NCI-H187 treated with DMSO at 0.1 percent for 48 hours (cell line): ENCODE measurements at places on chromosomes 12 and 14.

GRCh38 chr12:112822056-112822455, 30.5 kb downstream of the RPH3A start:
- DNase-seq: peak; percentile 29

DNA sequence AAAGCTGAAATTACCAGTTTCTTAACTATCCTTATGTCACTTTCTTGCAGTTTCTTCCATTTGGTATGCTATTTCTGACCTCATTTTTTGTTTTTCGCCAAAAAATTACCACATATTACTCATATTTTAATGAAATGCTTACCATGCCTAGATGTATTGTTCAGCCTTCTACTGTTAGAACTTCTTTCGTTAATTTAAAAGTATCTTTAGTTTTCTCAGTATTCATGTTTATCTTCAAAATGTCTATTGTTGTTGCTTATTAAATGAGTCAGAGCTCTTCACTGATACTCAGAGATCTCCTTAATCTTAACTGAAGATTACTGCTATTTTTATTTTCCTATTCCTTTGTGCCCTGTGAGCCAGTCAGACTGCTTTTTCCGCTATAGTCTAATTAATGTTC, 20.5 kb downstream of the RAP1B start:
- DNase-seq: no peak

DNA sequence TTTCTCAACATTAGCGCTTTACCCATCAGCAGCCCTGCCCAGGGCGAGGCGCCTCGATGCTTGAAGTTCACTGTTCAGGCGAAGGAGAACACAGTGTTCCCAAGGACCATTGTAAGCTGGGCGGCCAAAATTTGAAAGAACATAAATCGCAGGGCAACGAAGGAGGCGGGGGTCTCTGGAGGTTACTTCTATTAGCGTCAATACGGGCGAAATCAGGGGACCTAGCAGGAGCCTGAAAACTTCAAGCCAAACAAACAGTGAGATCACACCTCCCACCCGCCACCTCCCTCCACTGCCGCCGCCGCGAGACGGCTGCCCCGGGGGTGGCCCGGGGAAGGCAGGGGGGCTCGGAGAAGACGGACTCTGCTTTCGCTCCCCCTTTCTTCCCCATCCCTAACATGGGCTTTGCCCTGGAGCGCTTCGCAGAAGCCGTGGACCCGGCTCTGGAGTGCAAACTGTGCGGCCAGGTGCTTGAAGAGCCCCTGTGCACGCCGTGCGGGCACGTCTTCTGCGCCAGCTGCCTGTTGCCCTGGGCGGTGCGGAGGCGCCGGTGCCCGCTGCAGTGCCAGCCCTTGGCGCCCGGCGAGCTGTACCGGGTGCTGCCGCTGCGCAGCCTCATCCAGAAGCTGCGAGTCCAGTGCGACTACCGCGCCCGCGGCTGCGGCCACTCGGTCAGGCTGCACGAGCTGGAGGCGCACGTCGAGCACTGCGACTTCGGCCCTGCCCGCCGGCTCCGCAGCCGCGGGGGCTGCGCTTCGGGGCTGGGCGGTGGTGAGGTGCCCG, at the start of gene PDZRN4:
TSS of gene PDZRN4 (plus strand) at position 263 of the 783 bp plus-strand sequence.
- DNase-seq: no peak

- no peak for DNase-seq
These were observed 25.7 kb downstream of the KLRK1 start for GRCh38 chr12:10363914-10364814.

- no peak for DNase-seq
These were observed 239.2 kb downstream of the PAX9 start for GRCh38 chr14:36900846-36901245.

DNA sequence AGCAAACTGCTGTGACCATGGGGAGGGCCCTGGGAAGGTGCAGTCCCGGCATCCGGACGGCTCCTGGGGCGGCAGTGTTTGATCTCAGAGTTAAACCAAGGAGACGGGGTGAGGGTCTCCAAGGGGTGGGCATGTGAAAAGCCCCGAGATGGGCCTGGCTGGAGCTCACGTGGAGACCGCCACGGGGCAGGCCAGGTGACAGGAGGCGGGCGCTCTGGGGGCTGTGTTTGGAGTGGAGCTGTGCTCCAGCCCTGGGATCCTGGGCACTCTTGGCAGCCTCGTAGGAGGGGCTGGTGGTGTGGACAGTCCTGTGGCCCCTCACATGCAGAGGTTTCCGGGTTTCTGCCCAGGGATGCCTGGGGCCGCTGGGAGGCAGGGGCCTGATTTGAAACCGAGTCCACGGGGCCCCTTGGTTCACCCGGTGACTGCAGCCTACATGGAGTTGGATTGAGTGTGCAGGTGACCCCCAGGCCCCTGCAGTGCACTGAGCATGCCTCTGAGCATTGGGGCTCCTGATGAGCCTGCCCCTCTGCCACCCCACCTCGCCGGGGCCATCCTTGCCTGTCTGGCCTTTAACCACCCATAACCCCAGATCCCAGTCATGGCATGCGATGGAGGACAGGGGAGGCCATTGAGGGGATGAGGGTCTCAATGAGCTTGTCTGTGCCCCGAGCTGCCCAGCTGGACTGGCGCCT, 8.4 kb downstream of the KIF26A start:
- DNase-seq: no peak

DNA sequence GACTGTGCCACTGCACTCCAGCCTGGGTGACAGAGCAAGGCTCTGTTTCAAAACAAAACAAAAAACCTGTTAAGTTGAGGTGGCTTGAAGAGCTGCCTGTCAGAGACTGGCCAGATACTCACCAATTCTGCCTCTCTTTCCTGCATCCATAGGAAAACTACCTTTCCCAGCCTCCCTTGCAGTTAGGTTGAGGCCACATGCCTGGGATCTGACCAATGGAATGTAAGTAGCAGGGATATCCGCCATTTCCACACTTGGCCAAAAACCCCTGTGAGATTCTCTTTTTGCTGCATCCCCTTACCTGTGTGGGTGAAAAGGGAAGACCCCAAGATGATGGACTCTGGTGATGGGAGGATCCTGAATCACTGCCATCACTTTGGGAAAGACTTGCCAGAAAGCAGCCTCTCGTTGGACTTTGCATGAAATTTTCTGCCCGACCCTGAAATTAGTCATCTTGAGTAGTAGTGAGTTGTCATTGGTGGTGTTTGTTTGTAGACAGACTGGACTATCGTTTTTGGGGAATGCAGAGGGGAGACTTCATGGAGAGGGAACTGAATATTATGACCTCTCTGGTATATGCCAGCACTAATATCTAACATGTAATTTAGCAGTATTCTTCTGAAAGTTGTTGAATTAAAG, 14.0 kb downstream of the GPR68 start:
- DNase-seq: no peak

DNA sequence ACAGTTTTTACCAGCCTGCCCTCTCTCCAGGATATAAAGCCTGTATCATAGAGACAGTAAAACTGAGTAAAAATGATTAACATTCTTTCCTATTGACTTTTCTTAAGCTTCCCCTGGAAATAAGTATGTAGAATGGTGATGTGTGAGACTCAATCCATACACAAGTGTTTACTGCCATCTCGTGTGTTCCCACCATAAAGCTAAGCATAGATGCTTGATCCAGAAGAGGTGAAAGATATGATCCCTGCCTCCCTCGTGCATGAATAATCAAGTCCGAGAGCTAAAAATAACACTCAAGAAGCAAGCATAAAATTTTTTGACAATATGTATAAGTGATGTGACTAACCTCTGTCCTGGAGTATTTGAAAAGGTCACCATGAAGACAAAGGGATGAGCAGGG, 16.9 kb upstream of the GSG1 start:
- no peak for DNase-seq

DNA sequence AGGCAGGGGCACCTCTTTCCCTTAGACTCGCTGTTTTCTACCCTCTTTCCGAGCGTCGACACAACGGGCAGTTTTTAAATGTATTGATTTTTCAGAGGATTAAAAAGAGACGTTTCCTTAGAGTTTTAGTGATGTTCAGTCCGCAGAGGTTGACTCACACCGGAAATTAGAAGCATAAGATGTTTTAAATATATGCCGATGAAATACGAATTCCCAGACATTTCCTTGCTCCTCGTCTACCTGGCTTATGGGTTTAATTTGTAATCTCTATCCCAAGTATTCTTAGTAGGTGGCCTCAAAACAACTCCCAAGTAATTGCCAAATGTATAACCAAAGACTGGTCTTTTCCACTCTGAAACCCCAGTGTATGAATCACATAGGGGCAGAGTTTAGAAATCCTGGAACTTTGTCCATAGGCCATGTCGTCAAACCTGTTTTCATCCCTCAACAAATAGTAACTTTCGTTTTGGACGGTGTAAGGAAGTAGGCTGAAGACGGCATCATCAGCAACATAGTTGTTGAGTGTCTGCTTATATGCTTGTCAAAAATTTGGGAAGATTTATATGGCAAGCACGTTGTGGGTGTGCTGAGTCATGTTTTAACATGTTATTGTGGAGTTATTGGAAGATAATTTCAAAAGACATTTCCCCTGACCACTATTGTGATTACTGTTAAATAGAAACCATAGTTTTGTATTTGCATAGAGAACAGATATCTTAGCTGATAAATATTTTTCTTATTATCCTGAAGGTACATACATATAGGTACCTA, 824 bp downstream of the TBK1 start:
- DNase-seq: no peak

- DNase-seq: no peak
These were observed at the start of gene GPR84 for GRCh38 chr12:54364413-54364812. Gene GPR84, minus strand, starts transcription at chr12:54364486. Its CDS starts 635 bp downstream, at chr12:54363851.

GRCh38 chr12:43167691-43168090, 384.3 kb downstream of the ADAMTS20 start:
- DNase-seq: no peak

GRCh38 chr14:98935921-98936320, 336.1 kb downstream of the BCL11B start:
- DNase-seq: no peak

- DNase-seq: no peak
These were observed 34.9 kb downstream of the GDF11 start for GRCh38 chr12:55777856-55778255.

DNA sequence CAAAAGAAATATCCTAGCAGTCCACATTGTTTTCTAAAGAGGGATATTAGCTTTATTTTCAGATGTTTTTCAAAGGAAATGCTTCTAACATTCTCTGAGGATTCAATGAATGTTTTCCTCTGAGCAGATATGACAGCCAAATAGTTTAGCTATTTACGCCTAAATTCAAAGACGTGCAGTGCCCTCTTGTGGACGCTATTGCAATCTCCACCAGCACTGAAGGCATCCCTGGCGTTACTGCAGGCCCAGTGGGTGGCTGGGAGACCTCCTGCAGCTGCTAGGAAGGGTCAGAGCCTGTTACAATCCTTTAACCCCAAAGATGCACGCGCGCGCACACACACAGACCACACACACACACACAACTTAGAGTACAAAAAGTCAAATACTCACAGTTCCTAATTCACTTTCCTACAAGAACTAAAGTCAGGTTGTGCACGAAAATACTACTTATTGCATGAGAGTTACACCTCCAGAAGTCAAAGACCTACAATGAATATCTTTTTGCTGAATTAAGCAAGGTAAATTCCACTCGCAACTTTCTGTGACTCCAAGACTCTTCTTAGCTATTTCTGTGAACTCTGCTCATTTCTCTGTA, 589.3 kb upstream of the TMEM132C start:
- DNase-seq: no peak

DNA sequence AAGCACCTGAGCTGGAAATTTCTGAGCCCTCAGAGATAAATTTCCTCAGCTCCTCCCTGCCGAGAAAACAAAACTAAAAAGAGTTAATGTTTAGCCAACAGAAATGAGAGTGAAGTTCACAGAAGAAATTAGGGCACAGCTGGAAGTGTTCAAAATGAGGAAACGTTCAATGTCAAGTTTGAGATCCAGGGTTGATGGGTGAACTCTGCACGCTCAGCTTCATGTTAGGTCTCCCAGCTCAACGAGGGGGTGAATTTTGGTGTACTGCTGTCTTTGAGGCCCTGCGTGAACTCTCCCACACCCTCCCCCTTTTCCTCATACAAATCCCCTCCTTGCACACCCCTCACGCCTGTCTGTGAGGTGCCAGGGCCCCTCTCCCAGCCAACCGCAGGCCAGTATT, 13.3 kb upstream of the OAS3 start:
- DNase-seq: no peak

- no peak for DNase-seq
These were observed 100.7 kb downstream of the DUSP16 start for GRCh38 chr12:12461923-12462315.

DNA sequence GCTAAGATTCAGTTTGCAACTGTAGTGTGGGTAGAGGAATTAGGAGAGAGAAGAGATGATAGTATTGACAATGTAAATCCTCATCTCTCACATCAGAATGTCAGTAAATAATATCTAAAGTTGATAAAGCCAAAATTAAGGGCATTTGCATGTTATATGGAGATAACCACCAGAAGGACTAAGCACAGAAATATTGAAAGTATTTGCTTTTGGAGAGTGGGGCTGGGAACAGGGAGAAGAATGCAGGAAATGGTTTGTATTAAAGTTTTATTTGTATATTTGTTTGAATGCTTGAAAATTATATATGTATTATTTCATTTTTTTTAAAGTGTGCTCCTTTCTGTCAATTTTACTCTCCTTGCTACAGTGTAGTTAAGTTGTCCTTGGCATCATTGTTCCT, 491.4 kb downstream of the APAF1 start:
- DNase-seq: no peak

DNA sequence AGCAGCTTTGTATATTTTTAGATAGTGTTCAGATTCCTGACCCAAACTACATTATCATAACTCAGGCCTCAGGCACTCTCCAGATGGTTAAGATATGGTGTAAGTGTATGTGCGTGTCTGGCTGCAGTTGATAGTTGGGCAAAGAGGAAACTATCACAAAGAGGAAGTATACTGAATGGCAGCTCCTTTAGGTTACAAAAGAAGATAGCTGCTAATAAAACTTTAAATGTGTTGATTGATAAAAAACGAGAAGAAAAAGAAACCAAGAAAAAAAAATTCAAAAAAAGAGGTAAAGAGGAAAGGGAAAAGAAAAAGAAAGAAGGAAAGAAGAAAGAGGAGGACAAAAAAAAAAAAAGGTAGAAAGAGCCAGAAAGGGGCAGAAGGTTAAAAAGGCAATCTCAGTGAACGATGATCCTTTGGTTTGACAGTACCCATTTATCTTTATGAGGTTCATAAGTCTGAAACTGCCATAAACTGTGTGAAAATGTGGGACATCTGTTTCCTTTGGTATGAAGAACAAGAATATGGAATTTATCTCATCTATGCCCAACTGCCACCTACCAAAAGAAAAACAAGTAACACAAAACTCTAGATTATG, 42.2 kb downstream of the TAOK3 start:
- no peak for DNase-seq

GRCh38 chr14:32202491-32202997, 525 bp downstream of the RNU6-8 start:
- DNase-seq: no peak

DNA sequence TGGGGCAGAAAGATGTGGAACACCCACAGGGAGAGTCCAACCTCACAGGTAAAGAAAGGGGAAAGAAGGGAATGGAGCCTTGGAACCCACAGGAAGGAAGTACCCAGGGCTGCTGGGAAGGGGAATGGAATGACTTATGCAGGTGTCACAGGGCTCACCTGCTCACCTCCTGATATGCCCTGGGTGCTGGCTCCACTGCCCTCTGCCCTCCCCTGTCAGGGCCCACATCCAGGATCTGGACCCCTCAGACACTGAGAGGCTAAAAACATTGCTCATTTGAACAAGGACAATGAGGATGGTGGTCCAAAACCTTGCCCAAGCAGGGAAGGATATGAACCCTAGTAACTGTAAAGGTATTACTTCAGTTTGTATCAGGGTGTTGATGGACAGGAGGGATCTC, 19.3 kb downstream of the ZBTB39 start:
- DNase-seq: no peak
